ENCODE measurements at places on chromosomes 7 and 10.

DNA sequence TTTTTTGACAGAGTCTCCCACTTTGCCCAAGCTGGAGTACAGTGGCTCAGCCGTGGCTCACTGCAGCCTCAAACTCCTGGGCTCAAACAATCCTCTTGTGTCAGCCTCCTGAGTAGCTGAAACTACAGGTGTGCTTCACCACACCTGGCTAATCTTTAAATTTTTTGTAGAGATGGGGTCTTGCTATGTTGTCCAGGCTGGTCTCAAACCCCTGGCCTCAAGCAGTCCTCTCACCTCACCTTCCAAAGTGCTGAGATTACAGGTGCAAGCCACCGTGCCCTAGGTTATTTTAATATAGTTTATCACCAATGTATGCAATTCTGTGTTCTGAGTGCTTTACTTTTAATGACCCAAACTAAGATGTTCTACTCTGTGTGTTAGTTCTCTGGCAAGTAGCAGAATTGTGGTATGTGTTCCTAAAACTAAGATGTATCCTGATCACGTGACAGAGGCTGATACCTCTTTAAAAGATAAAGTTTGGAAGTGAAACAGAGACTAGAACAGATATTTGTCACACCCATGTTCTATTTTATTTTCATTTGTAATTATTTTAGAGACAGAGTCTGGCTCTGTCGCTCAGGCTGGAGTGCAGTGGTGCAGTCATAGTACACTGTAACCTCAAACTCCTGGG is 22.1 kb upstream of the PFKFB3 start:
- no peak for DNase-seq

GRCh38 chr7:19111474-19112273 is 5.8 kb downstream of the TWIST1 start:
- DNase-seq: no peak

- DNase-seq: no peak
These were observed 877 bp upstream of the NOD1 start for GRCh38 chr7:30479202-30480120.

DNA sequence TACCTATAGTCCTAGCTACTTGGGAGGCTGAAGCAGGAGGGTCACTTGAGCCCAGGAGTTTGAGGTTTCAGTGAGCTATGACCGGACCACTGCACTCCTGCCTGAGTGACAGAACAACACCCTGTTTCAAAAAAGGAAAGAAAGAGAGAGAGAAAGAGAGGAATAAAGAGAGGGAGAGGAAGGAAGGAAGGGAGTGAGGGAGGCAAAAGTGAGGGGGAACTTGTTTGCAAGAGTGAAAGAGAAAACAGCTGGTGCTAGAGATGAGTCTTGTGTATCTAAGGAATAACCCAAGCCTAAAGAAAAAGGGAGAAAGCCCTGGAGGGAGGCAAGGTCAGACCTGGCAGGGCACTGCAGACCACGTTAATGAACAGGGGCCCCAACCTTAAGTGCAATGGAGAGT is 4.8 kb upstream of the NT5C2 start:
- DNase-seq: no peak

DNA sequence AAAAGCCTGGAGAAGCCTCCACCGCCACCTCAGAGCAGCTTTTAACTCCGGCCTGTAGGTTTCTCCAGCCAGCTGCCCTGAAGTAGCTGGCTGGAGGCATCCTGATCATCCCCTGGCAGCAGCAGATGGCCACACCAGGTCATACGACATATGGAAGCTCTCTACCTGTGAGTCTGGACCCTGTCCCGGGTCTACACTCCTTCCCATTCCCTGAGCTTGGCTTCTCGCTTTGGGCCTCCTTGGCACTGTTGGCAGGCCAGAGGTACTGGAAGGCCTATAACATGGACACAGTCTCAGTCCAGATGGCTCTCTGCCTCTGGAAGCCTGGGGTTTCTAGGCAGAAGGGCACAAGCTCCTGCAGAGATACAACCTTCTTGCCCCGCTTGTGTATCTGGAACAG is 43.5 kb upstream of the TRIM8 start:
- DNase-seq: no peak

DNA sequence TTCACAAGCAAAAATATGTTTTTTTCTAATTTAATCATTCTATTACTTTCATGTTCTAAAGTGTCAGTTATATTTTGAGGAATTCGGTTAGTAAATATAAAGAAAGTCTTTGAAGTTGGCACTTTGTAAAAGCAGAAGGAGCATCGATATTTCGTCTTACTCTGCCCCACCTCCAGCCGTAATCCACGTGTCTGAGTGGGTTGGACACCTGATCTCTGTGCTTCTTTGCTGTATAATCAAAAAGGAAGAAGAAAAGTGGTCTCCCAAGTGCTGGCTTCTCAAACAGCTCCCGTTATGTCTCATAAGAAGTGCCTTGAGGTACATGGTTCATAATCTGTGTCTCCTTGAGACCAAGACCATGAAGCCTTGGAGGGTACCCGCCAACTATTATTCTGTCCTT is 19.8 kb downstream of the PRKAR2B start:
- DNase-seq: no peak

DNA sequence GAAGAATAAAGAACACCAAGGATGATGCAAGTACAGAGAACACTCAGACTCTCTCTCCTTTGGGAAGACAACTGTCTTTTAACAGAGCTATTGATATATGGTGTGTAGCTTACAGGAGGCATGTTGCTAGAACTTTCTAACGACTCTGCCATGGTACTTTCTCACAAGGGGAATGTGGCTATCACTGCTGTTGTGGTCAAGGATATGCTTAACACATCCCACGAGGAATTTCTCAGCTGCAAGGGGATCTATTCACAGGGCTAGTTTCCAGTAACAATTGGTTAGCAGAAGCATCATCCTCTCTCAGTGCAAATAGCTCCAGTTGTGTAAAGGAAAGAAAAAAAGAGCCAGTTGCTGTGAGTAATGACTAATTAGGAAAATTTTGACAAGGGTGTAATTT is 826.0 kb downstream of the SORCS1 start:
- DNase-seq: no peak

DNA sequence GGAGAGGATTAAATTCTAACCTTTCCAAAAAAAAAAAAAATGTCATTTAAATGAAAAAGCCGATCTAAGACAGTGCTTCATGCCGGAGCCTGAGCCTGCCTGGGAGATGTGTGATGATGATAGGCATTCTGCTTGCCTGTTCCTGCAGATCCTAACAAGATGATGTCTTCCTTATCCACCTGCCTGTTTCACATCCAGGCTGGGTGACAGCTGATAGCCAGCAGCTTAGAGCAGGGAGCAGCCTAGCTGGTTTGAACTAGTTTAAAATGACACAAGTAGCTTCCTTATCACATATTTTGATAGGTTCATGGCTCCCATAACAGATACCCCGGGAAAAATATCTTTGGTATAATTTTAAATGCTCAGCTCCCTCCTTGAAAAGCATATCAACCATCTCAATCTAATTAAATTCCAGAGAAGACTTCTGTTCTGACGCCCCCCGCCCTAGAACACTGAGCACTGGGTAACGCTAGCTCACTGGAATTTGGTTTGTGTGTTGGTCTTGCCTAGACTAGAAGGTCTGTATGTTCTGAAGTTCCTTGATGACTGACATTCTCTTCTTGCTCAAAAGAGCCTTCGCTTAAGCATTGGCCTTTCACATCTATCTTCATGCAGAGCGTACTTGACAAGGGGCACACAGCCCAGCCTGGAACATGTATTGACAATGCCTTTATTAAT is 96.9 kb upstream of the FGFR2 start:
- DNase-seq: no peak

GRCh38 chr10:7491230-7491629 is 80.4 kb upstream of the SFMBT2 start:
- DNase-seq: no peak

GRCh38 chr7:142800088-142800487 is 29.3 kb downstream of the PRSS2 start:
- no peak for DNase-seq

DNA sequence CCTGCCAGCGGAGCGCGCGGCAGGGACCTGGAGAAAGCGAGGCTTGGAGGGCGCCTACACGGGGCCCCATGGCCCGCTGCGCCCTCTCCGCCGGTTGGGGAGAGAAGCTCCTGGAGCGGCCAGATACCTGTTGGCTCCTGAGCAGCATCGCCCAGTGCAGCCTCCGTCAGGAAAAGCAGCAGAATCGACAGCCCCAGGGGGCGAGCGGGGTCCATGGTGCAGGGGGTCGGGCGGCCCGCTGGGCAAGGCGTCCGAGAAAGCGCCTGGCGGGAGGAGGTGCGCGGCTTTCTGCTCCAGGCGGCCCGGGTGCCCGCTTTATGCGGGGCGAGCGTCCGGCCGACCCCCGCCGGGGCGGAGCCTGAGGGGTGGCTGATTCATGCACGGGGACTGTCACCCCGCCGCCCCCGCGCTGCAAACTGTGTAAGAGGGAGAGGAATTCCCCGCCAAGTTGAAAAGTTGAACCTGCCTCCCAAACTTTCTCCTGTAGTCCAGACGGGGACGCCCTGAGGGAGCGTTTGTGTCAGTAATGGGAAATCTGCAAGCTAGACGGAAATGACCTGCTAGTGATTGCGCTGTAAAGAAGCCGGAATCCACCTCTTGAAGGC is at the start of gene TFPI2:
TSS of gene TFPI2 (minus strand) at position 290 of the 605 bp plus-strand sequence. CDS start at position 215, 75 bp downstream.
- DNase-seq: no peak

GRCh38 chr7:102981451-102981850 is 68.7 kb downstream of the LRRC17 start:
- DNase-seq: no peak

DNA sequence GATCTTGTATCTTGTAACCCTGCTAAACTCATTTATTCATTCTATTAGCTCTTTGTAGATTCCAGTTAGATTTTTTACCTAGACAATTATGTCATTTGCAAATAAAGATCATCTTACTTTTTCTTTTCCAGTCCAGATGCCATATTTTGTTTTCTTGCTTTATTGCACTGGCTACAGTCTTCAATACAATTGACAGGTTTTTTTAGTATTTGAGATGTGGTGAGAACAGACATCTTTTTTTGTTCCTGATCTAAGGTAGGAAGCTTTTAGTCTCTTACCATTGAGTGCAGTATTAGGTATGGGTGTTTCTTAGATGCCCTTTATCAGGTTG is 12.1 kb downstream of the SPRN start:
- DNase-seq: no peak

GRCh38 chr7:73682745-73683055 is 553 bp downstream of the DNAJC30 start:
- no peak for DNase-seq

- DNase-seq: no peak
These were observed 466.6 kb downstream of the XPNPEP1 start for GRCh38 chr10:109456566-109457301.

GRCh38 chr10:116729243-116729642 is 13.1 kb downstream of the HSPA12A start:
- DNase-seq: no peak

DNA sequence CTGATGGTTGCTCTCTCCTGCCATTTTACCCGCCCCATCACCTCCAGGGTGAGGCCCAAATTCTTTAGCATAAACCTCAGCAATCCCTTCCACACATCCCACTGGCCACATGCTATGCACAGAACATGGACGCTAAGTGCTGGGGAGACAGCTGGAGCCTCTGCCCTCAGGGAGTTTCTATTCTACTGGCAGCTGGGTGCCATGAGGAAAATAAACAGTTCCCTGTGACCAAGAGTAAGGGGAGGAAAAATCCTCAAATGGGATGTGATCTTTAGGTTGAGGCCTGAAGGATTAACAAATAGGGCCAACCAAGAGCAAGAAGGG is 1.2 kb downstream of the PARP12 start:
- no peak for DNase-seq

- DNase-seq: no peak
These were observed 2.1 kb upstream of the GPRIN2 start for GRCh38 chr10:46558392-46559185.
